ENCODE measurements at places on chromosomes 6 and 20.
A peak's percentile ranks its signal among the peaks of the same experiment; 100 is the strongest.

DNA sequence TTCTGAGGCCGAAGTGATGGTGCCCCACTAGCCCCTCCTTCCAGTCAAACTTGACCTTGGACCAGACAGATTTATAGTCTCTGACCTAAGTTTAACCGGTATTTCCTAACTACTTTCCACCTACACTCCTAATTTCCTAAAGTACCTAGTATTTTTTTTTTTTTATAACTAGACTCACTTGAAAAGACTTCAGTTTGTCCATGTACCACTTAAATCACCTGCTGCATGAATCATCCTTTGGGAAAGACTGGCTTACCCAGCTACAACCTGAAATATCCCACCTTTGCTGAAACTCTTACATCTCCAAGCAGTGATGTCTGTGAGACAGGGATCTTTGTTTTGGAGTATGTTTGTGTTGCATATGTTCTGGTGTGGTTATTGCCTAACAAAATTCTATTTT lies 71.1 kb downstream of the ZDHHC14 start:
- no peak for DNase-seq

GRCh38 chr6:40419946-40420728 lies 167.0 kb downstream of the LRFN2 start:
- DNase-seq, result no peak

DNA sequence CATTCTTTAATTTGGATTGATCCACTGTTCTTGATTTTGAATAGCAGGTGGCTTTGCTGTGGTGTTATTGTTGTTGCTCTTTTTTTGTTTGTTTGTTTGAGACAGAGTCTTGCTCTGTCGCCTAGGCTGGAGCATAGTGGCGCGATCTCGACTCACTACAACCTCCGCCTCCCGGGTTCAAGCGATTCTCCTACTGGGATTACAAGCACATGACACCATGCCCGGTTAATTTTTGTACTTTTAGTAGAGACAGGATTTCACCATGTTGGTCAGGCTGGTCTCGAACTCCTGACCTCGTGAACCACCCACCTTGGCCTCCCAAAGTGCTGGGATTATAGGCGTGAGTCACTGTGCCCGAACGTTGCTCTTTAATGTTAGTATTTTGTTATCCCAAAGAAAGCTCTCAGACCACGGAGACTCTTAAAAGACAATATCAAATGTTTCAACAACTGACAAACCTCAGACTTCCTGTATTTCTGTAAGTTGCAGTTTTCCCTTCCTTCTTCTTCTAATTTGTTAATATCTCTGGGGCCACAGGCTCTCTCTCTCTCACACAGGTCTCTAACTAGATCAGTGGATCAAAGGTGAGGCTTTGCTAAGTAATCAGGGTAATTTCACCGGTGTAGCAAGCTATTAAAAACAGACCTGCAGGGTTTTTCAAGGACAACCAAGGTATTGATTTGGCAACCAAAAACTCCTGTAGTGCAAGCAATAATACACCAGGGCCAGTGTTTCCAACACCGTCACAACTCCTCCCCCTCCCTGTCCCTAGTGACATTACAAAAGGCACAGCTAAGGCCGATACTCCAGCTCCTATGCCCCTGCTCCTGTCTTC lies 48.8 kb upstream of the ZNF217 start:
- no peak for DNase-seq

DNA sequence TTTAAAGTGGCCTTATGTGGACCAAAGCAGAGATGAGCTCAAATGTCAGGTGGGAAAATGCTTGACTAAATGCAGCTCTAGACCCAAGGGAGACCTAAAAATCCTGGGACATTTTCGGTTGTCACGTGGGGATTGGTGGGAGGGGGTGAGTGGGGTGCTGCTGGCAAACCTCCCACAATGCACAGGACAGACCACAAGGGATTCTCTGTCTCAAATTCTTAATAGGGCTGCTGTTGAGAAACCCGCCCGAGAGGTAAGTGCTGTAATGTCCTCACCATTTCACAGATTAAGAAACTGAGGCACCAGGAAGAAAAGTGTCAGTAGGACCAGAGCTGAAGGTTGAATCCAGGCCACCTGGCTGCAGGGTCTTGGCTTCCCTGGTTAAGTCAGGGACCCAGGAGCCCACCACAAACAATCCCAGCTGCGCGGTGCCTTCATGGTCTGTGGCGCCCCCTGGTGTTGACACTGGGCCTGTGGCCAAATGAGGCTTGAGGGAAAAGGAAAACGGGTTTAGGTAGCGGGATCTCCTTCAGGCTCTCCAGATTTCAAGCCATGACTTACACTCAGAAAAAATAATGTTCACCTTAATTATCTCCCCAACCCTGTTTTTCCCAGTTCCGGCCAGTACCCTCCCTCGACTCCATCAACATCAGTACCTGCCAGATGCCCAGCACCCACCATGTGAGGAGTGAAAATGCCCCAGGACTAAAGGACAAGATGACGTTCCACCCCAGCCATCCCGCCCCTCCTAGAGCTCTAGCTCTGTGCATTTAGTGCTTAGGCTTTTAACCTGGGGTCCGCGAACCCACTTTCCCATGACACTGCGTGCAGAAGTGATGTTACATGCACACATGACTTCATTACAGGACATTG lies 7.2 kb downstream of the HLA-G start:
- DNase-seq, result peak; percentile 30

DNA sequence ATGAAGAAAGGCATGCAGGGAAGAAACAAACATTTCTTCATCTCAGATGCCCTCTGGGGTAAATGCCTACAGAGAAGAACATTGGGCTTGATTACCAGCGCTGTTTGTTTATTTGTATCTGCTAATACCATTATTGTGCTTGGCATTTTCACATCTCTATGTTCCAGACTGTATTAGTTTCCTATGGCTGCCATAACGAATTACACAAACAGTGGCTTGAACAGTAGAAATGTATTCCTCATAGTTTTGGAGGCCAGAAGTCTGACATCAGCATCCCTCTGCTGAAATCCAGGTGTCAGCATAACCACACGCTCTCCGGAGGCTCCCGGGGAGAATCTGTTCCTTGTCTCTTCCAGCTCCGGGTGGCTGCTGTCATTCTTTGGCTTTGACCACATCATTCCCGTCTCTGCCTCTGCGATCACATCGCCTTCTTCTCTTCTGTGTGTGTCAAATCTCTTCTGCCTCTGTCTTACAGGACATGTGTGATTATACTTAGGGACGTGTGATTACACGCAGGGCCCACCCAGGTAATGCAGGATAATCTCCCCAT lies 241.6 kb upstream of the SUPT3H start:
- no peak for DNase-seq

DNA sequence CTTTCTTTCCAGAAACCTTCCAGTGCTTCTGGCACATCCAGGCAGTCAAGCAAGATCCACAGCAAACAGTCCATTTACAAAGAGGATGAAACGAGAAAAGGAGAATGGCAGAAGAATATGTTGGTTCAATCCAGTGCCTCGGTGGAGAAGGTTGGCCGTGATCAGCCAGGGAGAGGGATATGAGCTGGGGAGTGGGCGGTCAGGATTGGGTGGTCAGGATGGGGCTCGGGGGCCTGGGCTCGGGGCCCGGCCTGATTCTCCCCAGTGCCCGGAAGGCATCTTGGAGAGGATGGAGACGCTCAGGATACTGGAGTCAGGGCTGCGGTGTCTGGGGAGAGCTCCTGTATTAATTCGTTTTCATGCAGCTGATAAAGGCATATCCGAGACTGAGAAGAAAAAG lies 61.3 kb downstream of the EFCAB8 start:
- no peak for DNase-seq

DNA sequence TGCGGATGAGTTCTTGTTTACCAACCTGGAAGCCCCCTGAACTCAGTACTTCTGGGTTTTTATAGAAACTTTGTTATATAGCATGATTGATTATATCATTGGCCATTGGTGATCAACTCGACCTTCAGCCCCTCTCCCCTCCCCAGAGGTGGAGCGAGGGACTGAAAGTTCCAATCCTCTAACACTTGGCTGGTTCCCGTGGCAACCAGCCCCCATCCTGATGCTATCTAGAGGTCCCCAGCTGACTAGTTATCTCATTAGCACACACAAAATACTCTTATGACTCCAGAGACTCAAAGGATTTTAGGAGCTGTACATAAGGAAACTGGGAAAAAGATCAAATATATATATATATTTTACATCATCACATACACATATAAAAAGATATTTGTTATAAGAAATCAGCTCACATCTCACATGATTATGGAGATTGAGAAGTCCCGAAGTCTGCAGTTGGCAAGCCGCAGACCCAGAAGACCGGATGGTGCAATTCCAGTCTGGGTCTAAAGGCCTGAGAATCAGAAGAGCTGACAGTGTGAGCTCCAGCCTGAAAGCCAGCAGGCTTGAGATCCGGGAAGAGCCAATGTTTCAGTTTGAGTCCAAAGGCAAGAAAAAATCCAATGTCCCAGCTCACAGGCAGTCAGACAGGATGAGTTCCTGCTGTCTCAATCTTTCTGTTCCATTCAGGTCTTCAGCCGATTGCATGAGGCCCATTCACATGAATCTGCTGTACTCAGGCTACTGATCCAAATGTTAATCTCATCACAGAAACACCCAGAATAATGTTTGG lies 179.3 kb upstream of the DTNBP1 start:
- DNase-seq, result no peak
